ENCODE measurements at places on chromosomes 12 and 14.

- DNase-seq, result no peak
Observed at GRCh38 chr12:119134284-119135072, 44.3 kb upstream of the HSPB8 start.

DNA sequence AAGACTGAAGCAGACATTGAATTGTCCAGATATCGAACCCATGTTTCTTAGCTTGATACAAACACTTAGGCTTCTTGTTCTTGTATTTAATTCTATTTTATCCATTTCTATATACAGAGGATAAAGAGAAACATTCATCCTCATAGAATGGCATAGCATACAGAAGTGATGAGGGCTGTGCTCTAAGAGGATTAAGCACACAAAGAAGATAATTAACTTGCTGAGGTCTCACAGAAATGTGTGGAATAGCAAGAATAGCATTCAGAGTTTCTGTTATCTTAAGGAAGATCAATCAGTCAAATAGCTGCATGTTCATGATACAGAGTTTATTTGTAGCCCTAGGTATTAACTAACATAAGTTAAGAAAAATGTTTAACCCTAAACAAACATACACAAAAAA, 27.3 kb upstream of the STRAP start:
- no peak for DNase-seq

- no peak for DNase-seq
Observed at GRCh38 chr12:131536766-131537165, 174.1 kb upstream of the SFSWAP start.

DNA sequence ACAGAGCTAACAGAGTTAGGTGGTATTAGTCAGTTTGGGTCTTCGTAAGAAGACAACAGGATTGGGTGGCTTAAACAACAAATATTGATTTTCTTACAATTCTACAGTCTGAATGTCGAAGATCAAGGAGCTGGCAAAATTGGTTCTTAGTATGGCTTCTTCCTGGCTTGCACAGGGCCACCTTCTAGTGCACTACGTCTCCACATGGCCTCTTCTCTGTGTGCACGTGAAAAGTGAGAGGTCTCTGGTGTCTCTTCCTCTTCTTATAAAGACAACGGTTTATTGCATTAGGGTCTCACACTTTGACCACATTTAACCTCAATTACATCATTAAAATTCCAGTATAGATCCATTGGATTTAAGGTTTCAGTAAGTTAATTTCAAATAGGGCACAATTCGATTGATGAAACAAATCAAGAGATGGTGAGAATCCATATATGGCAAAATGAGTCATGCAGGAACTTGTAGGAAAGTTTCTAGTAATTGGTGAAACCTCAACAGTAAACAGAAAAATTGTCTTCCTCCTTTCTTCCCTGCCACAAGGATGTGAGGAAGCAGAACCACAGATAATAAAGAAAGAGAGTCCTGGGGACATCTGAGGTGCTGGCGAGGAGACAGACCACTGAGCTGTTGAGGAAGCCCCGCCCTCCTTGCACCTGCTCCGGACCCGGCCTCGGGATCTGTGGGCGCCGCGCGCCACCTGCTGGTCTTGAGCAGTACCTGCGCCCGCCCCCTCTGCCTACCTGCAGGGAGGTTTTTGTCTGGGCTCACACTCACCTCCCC, 846.7 kb downstream of the TMEM121 start:
- peak; percentile 14 for DNase-seq

- no peak for DNase-seq
Observed at GRCh38 chr14:72118841-72119240, 186.6 kb downstream of the RGS6 start.

GRCh38 chr14:99732436-99733210, 48.5 kb downstream of the CYP46A1 start:
- DNase-seq, result no peak

- no peak for DNase-seq
Observed at GRCh38 chr14:65041434-65041915, 54.8 kb downstream of the FNTB start.

- no peak for DNase-seq
Observed at GRCh38 chr12:25993901-25994651, 35.6 kb downstream of the RASSF8 start.

DNA sequence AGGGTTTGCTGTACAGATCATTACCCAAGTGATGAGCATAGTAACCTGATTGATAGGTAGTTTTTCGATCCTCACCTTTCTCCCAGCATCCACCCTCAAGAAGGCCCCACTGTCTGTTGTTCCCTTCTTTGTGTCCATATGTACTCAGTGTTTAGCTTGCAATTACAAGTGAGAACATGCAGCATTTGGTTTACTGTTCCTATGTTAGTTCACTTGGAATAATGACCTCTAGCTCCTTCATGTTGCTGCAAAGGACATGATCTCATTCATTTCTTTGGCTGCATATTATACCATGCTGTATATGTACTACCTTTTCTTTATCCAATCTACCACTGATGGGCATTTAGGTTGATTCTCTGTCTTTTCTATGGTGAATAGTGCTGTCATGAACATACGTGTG, 181.6 kb upstream of the FOXG1 start:
- no peak for DNase-seq

- no peak for DNase-seq
Observed at GRCh38 chr14:104434214-104435076, 145.1 kb upstream of the C14orf180 start.

GRCh38 chr12:89064780-89065179, 287.5 kb downstream of the DUSP6 start:
- DNase-seq, result no peak

GRCh38 chr12:8483079-8483478, 27.3 kb downstream of the CLEC6A start:
- DNase-seq, result peak; percentile 30

GRCh38 chr14:45868377-45868776, 615.4 kb upstream of the MIS18BP1 start:
- DNase-seq, result no peak

GRCh38 chr14:103500148-103500990, 22.3 kb downstream of the CKB start:
- peak; percentile 77 for DNase-seq

DNA sequence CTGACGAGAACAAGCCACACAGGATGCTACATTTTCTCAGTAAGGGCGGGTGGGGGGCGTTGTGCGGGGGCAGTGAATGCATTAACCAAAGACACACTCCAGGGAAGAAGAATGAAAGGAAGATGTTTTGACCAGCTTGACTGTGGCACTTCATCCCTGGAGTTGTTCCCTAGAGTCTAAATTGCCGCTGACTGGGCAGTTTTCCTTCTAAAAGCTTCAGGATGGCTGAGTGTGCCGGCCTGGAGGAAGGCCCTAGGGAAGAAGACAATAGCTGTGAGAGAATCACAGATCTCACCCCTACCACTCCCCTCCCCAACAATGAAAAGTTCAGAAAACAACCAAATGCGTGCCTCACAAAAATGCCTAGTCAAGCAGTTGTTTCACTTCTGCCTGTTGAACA, 67.2 kb downstream of the NKX2-1 start:
- DNase-seq, result no peak

- no peak for DNase-seq
Observed at GRCh38 chr12:81874586-81874985, 115.4 kb upstream of the PPFIA2 start.

GRCh38 chr14:103382376-103382775, 2.8 kb upstream of the MARK3 start:
- peak; percentile 92 for DNase-seq

GRCh38 chr14:34782031-34782430, 67.6 kb upstream of the CFL2 start:
- DNase-seq, result no peak

DNA sequence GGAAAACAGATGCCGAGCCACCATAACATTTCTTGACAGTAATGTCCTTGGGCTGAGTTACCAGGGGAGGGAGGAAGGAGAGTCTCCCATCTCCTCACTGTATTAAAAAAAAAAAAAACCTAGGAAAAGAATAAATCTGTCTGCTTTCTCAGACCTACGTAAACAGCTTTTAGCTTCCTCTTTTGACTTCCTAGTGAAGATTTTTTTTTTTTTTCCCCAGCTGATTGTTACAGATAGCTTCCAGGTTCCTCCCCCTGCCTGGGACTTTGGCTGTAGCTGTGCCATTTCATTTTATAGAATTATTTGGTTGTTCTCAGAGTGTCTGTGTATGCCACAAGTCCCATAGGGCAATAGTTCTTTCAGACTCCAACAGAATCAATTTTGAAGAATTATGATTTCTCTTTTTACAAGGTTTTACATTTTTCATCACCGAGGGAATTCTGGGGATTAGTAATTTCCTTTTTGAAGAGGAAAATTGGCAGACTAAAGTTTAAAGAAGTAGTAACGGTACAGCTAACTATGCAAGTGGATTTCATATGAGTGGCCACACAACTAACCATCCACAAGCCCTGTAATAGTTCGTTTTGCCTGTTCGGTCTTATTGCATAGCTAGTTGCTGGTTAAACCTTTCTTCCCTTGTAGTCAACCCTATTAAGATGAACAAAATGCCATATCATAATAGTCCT, 23.1 kb upstream of the GNS start:
- peak; percentile 88 for DNase-seq

DNA sequence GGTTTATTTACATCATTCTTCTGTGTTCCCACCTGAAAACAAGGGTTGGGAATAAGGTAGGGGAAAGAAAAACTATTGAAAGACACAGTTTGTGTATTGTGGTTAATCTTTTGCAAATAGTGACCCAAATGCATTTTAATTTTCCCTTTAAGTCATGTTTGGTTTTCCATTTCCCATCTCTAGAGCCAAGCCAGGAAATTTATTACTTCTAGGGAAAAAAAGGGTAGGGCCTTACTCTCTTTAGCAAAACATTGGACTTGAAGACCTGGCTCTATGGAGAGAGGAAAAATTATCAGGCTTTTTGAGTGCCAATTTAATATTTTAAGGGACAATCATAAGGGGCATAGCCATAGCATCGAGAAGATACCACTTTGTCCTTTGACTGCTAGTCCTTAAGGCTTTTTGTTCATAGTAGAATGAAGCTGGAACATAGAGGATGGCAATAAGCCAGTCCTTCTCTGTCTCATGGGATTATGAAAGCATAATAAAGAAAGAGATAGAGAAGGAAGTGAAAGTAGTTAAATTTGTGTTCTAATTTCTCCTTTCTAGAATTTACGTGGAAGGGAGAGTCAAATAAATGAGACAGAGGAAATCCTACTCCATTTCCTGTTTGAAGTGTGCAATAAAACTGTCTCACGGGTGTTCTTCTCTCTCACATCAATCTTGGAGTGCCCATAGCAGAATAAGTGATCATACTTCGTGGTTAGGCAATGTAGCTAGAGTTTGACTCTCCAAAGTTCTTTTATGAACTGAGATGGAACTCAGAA, 50.9 kb upstream of the PPFIA2 start:
- peak; percentile 88 for DNase-seq

DNA sequence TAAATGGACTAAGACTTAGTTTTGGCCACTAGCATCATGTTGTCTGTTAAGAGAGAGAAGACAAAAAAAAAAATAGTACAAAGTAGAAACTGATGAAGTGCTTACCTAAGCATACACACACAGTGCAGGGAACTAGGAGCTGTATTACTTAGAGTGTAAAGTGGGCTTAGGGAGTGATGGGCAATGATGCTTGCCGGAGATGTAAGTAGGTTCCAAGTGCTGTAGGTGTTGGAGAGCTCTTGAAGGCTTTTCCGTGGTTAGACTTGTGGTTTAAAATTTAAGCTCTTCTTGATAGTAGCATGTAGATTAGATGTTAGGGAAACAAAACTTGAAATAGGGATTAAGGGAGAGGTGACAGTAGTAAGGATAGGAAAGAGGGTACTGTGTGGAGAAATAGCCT, 34.7 kb downstream of the MIA2 start:
- no peak for DNase-seq

- no peak for DNase-seq
Observed at GRCh38 chr12:71438670-71439361, 782 bp upstream of the LGR5 start.

DNA sequence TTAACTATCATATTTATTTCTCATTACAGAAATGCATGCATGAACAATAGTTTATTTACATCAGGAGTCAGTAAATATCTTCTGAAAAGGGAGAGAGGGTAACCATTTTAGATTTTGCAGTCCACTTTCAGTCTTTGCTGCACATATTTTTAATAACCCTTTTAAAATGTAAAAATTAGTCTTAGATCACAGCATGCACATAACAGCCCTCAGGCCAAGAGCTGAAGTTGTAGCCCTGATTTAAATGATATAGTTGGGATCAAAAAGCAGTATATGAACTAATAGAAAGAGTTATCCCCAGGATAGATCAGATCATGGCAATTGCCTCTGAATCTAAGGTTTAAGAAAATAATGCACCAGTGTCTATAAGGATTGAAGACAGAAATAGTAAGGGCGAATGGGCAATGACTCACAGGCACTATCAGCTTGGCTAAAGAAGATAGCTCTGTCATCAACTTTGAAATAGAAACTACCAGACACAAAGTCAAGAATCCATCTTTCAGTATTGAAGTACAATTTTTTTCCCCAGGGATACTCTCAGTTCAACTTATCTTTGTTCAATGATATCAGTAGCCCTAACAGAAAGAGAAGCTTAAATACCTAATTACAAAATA, 13.1 kb upstream of the CLEC7A start:
- peak; percentile 78 for DNase-seq

- DNase-seq, result peak; percentile 42
Observed at GRCh38 chr12:51887476-51888315, at the start of gene ANKRD33. TSS of gene ANKRD33 (plus strand) at chr12:51888103. CDS start at chr12:51888187, 84 bp downstream.

DNA sequence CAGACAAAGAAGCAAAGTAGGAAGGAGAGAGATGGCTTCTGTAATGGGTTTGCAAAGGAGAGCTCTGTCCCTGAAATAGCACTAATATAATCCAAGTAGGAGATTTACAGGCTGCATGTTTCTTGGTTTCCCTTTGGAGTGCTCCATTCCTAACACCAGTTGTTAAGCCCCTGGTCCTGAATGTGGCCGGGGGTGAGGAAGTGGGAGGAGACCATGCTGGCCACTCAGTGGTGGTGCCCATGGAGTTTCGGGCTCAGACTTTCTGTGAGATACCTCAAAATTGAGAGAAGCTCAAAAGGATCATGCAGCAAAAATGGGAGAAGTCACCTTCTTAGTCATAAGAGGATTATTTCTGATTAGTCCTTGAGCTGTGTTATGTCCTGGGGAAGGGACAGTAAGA, 88.5 kb downstream of the DAD1 start:
- DNase-seq, result no peak

- peak; percentile 55 for DNase-seq
Observed at GRCh38 chr12:1013618-1014489, 22.8 kb downstream of the ERC1 start.

DNA sequence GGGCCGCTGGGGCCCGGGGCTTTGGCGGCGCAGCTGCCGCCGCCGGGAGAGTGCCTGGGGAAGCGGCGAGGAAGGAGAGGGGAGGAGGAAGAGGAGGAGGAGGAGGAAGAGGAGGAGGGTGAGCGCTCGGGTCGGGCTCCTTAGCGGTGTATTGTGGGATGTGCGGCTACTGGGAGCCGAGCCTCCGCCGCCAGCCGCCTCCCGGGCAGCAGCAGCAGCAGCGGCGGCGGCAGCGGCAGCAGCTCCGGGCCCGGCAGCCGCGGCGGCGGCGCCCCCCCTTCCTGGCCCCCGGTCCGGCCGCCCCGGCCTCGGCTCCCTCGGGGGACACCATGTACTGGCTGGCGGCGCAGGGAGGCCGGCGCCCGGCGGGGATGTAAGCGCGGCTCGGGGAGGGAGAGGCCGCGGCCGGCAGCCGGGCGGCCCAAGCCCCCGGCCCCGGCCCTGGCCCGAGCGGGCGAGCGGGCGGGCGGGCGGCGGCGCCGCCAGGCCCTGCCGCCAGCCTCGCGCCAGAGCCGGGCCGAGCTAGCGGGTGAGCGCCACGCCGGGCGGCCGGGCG, at the start of gene SETD1B:
TSS of gene SETD1B (plus strand) at position 149 of the 556 bp plus-strand sequence. CDS start 729 bp downstream, outside the sequence.
- DNase-seq, result peak; percentile 58

Measured in inflammatory macrophage treated with lipopolysaccharide for 4 hours (primary cell).